ENCODE measurements at places on chromosomes 3 and 15. TPM values are rescaled to one million over a fixed set of nuclear protein-coding genes. Genes with fewer than 3 reads are reported as not detected.

Gene IRAK2
- 2.1 TPM for polyA plus RNA-seq

Gene TLE3
- 201 TPM for polyA plus RNA-seq

Gene LYZL4
- polyA plus RNA-seq = not detected

Gene IMP3
- polyA plus RNA-seq = 99.3 TPM

Gene CLEC3B
- 14.5 TPM for polyA plus RNA-seq

Gene MED12L
- 0.06 TPM for polyA plus RNA-seq

Gene NAA80
- polyA plus RNA-seq = 2.3 TPM

Gene FBXL22
- polyA plus RNA-seq = not detected

Gene OIP5
- 0.05 TPM for polyA plus RNA-seq

Gene CFAP92
- polyA plus RNA-seq = 0.50 TPM

Gene STRA6
- polyA plus RNA-seq = not detected

Gene REC114
- not detected for polyA plus RNA-seq

Gene FSD2
- not detected for polyA plus RNA-seq

Gene GOLGA8Q
- 1.4 TPM for polyA plus RNA-seq

Gene CHRM5
- not detected for polyA plus RNA-seq

Gene PLA1A
- polyA plus RNA-seq = not detected

Gene PCOLCE2
- not detected for polyA plus RNA-seq

Gene RASL12
- not detected for polyA plus RNA-seq

Data from CD14-positive monocyte (primary cell).